ENCODE measurements at places on chromosomes 2 and 18.

- DNase-seq: no peak
Observed at GRCh38 chr2:217977840-217978535, 24.8 kb downstream of the TNS1 start.

DNA sequence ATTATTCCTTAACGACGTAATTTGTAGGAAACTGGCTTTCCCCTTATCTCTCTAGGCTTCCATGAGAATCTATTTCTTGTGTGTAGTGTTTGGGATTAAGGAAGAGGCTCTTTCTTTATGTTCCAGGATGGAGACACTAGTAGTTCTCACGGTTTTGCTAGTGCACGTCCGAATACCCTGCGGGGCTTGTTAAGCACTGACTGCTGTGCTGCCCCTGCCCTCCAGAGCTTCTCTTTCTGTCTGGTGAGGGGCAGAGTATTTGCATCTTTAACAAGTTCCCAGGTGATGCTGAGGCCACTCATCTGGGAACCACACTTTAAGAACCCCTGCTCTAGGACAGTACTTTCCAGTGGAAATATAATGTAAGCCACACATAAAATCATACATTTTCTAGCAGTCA is 76.4 kb downstream of the SPATS2L start:
- no peak for DNase-seq

DNA sequence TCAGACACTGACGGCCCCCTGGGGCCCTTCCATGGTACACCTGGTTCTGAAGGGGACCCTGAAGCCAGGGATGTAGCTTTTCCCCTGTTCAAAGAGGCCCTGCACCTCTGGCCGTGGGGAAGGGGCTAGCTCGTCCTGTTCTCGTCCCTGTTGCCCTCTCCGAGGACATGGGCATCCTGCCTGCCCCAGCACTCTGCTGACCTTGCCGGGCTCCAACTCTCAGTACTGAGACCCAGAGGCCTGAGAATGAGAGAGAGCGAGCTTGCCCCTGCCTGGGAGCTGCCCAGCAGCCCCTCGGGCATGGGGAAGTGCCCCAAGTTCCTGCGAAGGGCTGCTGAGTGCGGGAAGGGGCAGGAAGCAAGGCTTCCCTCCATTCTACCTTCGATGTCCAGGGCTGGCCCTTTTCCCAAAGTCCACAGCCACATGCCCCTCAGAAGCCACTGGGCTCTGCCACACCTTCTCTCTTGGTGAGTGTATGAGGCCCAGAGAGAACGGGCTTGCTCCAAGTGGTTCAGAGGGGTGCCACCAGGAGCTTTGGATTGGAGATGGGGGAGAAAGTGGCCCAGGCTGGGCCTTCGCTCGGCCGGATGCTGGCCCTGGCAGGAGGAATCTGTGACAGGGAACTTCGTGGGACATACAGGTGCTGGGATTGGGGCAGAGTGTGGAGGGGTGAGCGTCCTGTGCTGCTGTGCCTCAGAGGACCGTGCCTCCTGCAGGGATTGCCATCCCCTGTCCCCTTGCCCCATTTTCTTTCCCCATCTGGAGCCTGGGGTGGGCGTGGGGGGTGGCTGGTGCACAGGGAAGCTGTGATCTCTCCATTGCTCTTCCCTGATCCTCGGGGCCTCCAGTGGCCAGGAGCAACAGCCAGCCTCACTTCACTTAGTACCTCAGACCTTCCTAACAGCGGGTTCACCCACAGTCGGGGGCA is 50.8 kb downstream of the KCNIP3 start:
- no peak for DNase-seq

GRCh38 chr2:130762031-130762909 is 6.9 kb downstream of the AMER3 start:
- no peak for DNase-seq

GRCh38 chr2:150850641-150851040 is 363.2 kb upstream of the RND3 start:
- DNase-seq: no peak

DNA sequence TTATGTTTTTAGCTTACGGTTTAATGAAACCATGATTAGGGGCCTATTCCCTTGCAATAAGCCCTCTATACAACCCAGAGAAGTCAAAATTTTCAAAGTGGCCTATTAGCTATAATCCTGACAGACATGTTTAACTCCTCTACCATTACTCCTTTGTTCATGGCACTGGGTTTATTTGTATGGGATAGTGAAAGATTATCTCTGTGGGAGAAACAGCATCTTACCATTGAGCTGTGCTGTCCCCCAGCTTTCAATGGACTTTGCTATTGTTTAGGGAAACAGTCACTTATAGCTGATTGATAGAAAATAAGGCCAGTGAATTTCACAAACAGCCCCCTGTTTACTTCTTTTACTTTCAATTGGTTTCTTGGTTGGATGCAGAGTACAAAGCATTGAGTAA is 675.2 kb upstream of the GCFC2 start:
- DNase-seq: no peak

- DNase-seq: no peak
Observed at GRCh38 chr2:17519486-17519885, 1.2 kb upstream of the RAD51AP2 start.

DNA sequence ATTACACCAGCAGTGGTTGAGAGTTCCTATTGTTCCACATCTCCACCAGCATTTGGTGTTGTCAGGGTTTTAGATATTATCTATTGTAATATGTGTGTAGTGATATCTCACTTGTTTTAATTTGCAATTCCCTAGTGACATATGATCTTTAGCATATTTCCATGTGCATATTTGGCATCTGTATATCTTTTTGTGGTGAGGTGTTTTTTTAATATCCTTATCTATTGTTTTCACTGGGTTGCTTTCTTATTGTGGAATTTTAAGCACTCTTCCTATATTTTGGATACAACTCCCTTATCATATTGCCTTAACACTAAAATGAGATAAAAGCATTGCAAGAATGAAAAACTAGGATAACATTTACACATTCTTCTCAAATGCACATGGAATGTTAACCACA is 453.9 kb upstream of the FSIP2 start:
- no peak for DNase-seq

DNA sequence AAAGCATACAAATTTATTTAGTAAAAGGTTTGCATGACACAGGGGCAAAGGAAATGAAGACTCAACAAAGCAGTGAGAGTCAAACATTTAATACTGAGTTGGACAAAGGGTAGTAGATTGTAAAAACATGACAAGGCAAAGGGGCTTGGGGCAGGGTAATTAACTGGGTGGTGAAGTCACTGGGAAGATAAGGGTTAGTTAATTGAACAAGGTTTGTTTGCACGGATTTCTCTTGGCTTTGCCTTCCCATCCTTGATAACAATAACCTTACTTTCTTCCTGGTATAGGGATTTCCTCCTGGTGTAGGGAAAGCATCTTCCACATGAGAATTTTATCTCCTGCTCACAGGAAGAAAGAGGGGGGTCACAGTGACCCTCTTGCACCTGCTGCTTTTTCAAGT is 26.8 kb upstream of the RTTN start:
- no peak for DNase-seq

DNA sequence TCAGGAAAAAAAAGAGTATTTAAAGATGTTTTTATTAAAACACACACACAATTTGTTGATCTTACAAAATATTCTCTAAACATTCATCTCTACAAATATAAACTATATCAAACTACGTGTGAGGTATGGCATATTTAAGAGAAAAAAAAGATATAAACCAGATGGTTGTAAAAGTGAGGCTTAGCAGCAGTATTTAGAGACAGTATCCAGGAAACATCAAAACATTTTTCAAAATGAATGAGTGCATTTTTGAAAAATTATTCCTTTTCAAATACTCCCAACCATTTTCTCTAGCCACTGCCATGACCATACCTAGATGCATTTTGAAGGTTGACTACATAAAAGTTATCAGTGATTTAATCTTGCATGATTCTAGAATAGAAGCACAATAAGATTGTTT is 38.2 kb upstream of the RAB27B start:
- DNase-seq: no peak

- no peak for DNase-seq
Observed at GRCh38 chr2:141001750-141002149, 1129.1 kb downstream of the LRP1B start.

DNA sequence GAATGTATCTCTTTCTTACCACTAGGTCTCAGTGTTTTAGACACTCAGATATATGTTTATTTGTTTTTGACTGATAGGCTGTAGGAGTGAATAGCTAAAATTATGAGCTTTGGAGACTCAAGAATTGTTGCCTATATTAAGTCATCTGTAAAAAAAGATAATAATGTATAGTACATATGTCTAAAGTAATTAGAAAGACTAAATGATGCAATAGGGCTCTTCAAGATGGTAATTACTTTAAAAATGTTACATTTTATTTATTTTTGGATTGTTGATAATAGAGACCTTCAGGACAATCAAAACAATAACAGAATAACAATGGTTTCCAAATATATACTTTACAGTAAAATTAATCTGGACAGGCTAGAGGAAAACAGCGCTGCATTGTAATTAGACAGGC is 19.9 kb upstream of the SCN7A start:
- no peak for DNase-seq

- no peak for DNase-seq
Observed at GRCh38 chr2:84841577-84841976, 39.3 kb downstream of the TRABD2A start.

DNA sequence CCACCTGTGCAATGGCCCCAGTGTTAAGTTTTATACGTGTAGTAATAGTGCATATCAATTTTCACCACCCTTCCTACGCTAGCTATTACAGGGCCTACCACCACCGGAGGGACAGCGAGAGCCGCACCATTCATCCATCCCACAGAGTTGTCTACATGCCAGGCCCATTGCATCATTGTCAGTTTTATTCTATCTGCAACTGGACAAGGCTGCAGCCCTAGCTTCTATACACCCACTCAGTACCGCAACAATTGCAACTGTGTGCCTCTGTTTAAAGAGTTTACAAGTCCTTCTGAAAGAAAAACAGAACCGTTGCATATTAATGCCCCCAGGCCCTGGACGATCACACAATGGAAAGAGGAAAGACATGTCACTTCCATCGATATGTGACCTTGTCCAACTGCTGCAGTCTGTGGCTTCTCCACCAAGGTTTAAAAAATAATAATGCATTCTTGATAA is 58.6 kb downstream of the ZEB2 start:
- DNase-seq: no peak

DNA sequence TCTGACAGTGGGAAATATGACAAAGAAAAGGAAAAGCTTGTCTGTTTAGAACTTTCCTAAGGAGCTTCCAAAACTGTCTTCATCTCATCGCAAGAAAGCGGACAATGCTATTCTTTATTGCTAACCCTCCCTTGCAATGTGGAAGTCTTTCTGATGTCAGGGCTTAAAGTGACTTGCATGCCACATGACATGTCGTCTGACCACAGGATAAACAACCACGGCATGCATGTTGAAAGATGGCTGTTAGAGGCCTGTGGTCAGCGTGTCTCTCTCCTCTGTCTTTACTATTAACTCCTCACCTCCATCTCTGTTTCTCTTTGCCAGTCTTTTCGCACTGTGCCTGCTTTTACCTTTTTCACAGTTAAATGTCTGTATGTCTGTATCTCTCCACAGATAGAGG is 389.8 kb downstream of the LNPK start:
- no peak for DNase-seq

GRCh38 chr2:157259960-157260359 is 2.5 kb downstream of the GALNT5 start:
- no peak for DNase-seq

- DNase-seq: no peak
Observed at GRCh38 chr2:216431531-216431856, 19.2 kb downstream of the SMARCAL1 start.

- no peak for DNase-seq
Observed at GRCh38 chr2:75041731-75042600, 83.5 kb downstream of the POLE4 start.

DNA sequence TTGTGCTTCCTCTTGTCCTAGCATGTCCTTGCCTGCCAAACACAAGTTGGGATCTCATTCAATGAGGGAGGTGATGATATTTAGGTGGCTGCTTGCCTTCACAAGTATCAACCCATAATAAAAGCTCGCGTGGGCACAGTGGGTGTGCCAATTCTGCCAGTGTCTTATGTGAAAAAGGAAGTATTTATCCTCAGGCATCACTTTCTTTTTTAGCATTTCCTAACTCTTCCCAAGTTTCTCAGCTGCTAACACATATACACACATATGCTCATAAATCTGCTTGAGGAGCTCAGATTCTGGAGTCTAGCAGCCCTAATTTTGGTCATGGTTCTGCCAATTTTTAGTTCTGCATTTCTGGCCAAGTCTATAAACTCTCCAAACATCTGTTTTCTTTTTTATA is 319.5 kb upstream of the HNMT start:
- no peak for DNase-seq

DNA sequence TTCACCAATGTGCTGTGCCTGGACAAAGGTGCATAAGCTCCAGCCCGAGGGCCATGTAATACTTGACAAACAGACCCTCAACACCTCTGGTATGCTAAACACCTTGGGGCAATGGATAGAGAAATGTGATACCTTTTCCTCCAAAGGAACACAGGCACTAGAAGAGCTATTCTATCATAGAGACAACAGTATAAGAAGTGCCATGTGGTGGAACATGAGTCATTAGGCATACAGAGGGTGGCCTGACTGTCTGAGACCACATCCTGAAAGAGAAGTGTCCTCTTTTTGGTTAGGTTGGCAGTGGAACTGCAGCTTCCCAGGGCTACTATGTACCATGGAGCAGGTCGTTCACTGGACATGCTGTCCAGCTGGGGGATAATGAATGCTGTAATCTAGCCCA is 153.9 kb downstream of the INSIG2 start:
- no peak for DNase-seq

DNA sequence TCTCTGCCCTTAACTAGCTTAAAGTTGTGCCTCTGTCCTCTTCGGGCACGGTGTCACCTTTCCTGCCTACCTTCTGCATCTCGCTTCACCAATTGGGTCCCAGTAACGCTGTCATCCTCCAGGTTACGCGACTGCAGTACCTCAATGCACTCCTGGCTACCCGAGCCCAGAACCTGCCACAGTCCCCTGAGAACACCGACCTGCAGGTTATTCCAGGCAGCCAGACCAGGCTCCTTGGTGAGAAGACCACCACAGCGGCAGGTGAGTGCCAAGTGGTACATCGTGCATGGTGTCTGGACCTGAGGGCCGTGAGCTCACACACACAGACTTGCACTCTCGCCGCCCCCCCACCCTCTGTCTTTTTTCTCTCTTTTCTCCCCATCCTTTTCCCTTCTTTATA is 12.8 kb downstream of the CNNM3 start:
- no peak for DNase-seq

DNA sequence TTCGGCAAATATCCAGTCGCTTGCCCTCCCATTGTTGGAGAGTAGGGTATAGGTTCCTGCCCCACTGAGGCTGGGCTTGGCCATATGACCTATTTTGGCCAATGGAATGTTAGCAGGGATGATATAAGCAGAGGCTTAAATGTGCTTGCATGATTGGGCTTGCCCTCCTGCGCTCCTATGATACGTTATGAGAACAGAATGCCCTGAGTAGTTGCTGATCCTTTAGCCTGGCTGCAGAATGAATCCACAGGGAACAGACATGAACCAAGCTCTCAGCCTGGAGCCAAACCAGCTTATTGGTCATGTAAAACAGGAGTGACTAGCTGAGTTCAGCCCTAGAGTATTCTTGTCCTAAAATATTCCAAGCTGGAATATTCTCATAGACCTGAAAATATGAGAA is 34.8 kb upstream of the IMP4 start:
- no peak for DNase-seq

All from Jurkat, Clone E6-1 (cell line).